ENCODE measurements at places on chromosomes 3 and 15.

GRCh38 chr3:144762091-144762490 is 790.5 kb downstream of the DIPK2A start:
- DNase-seq, result no peak

DNA sequence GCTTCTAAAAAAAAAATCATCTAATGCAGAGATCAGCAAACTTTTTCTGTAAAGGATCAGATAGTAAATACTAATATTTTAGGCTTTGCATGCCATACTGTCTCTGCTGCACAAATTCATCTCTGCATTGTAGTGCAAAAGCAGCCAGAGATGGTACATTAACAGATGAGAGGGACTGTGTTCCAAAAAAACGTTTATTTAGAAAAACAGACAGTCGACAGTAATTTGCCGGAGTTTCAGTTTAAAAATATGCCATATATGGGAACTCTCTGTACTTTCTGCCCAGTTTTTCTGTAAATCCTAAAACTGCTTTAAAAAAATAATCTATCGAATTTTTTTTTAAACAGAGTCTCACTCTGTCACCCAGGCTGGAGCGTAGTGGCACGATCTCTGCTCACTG is 14.3 kb downstream of the MINDY2 start:
- no peak for DNase-seq

DNA sequence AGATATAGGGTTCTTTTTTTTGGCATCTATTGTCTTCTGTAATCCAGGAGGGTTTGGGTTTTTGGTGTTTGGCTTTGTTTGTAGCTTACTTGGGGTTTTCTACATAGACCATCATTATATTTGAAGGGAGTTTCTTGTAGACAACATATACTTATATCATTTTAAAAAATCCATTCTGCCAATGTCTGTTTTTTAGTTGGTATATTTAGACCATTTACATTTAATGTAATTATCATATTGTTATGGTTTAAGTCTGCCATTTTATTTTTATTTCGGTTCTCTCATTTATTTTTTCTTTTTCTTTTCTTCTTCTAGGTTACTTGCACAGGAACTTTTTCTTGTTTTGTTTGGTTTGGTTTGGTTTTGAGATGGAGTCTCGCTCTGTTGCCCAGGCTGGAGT is 5.5 kb upstream of the MGLL start:
- DNase-seq, result no peak

- DNase-seq, result no peak
These were observed 798.7 kb downstream of the DIPK2A start for GRCh38 chr3:144770281-144770680.

DNA sequence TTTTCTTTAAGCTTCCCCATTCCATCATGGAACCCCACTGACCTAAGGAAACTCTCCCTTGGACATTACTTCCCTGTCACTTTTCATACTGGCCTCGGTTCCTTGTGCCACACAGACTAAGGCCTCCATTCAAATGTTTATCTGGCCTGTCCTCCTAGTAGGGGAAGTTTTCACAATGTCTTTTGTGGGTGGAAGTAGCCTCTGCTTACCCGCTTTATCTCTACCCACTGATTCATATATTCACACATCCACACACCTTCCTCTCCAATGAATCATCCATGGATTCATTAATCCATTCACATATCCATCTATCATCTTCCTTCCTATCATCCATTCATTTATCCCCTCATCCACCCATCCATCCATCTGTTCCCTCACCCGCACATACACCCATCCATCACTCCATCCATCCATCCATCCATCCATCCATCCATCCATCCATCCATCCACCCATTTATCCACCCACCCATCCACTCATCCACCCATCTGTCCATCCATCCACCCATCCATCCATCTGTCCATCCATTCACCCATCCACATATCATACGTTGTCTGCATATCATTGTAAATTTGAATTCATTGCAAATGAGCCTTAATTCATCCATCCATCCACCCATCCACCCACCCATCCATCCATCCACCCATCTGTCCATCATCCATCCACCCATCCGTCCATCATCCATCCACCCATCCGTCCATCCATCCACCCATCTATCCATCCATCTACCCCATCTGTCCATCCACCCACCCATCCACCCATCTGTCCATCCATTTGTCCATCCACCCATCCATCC is 49.1 kb downstream of the IQSEC1 start:
- no peak for DNase-seq

DNA sequence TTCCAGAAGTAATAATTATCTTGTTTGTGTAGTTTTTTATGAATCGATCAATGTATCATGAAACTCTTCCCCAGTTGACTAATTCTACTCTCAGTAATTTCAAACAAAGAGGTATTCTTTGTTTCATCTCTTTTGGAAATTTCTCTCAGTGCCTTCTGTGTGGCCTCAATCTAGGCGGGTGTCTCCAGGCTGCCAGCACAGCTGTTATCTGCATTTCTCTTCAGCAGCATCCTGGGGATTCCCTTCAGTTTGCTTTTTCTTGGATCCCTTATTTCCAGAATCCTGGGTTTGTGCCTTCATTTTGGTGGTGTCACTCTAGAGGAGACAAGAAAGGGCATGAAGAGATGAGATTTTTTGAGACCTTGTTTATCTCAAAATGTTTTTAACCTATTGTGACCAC is 22.7 kb downstream of the NIPA2 start:
- DNase-seq, result no peak

Measured in stimulated activated CD8-positive, alpha-beta memory T cell treated with anti-CD3 and anti-CD28 coated beads, Interleukin-4, amount 100 ng/mL, for 48 hours (primary cell).